Kidney (tissue), 22 donors: ENCODE measurements at places on chromosomes 13 and 19. TPM values are rescaled to one million over a fixed set of nuclear protein-coding genes. Genes with fewer than 3 reads are reported as not detected.

INSL3 gene
- polyA plus RNA-seq: not detected

ARID3A gene
- 5.6 TPM for polyA plus RNA-seq

CYP4F8 gene
- polyA plus RNA-seq: not detected

NTN5 gene
- 0.52 TPM for polyA plus RNA-seq

ZNF700 gene
- 7.2 TPM for polyA plus RNA-seq

LINGO3 gene
- not detected for polyA plus RNA-seq

SMAD9 gene
- polyA plus RNA-seq: 3.5 TPM

ZNF829 gene
- 1.2 TPM for polyA plus RNA-seq

DNA sequence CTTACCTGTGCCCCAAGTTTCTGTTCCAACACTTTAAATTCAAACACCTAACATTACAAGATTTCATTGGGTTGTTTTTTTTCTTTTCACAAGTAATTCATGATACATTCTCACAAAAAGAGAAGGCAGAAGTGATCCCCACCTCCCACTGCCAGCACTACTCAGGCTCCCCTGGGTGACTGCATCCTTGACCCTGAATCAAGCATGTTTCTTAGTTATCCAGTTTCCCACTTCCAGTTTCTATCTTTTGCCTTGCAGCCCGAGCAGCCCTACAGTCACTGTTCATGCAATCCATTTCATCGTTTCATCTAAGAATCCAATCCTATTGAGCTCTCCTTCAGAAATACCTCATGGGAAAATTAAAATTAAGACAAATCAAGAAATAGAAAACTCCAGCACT, 61.4 kb downstream of the RNASEH2B start:
- DNase-seq: no peak

- peak; percentile 43 for DNase-seq
Observed at GRCh38 chr13:110359840-110360301, 52.8 kb downstream of the COL4A2 start.

GRCh38 chr19:58346961-58347929, 6.0 kb downstream of the A1BG start:
- peak; percentile 93 for DNase-seq

DNA sequence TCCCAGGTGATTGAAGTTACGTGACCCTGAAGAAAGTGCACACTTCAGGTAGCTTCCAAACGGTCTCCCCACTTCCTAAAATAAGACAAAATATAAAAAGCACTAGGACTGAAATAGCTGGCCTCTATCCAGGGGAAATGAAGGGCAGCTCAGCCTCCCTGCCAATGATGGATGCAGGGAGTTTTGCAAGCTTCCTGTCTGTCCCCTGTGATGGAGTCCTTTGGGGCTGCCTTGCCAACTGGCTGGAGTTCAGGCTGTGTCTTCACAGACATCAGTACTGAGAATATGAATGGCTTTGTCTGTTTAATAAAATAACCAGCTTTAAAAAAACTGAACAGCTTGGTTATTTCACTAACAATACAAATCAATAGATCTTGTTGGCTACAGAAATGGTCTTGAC, 101.4 kb upstream of the GPR12 start:
- no peak for DNase-seq

DNA sequence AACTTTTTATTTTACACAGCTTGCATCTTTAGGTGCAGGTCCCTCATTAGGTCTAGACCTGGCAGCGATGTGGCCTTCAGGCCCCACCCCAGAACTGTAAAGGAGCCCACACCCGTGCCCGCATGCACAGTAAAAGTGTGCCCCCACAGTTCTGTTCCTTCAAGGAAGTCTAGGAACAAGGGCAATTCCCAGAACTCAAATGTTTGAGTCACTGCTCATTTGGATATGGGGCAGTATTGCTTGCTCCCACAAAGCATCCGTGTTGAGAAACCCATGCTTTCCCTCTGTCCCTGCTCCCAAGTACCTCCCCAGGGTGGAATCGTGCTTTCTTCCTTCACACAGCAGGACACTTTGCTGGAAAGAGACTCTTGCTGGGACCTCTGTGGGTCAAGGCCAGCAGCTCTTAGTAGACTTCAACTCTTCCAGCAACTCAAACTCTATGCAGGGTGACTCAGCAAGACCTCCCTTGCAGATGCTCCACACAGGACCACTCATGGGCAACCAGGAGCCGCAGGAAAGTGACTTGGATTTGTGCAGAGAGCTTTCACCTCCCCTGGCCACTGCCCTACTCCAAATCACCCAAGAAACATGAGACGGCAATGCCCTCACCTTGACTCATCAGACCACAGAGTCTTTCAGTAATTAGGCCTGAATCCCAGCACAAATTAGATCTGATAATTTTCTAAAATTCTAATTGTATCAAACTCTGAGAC, 12.3 kb downstream of the SLC7A1 start:
- DNase-seq: no peak

DNA sequence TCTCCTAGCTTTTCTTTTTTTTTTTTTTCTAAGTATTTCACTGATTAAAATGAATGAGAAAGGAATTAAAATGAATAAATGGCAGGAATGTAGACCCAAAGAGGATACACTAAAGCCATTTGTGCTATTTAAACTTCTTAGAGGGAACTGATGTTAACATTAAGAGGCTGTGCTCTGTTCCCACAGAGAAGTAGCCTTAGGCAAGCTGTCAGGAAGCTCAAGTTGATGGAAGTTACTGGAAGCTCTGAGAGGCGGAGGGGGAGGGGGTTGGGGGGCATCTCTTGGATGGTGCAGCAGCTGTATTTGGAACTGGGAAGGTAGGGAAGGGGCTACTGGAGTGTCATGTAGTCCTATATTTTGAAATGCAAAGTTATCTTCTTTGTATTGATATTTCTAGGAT, 168.2 kb downstream of the DNAJC15 start:
- DNase-seq: no peak

DNA sequence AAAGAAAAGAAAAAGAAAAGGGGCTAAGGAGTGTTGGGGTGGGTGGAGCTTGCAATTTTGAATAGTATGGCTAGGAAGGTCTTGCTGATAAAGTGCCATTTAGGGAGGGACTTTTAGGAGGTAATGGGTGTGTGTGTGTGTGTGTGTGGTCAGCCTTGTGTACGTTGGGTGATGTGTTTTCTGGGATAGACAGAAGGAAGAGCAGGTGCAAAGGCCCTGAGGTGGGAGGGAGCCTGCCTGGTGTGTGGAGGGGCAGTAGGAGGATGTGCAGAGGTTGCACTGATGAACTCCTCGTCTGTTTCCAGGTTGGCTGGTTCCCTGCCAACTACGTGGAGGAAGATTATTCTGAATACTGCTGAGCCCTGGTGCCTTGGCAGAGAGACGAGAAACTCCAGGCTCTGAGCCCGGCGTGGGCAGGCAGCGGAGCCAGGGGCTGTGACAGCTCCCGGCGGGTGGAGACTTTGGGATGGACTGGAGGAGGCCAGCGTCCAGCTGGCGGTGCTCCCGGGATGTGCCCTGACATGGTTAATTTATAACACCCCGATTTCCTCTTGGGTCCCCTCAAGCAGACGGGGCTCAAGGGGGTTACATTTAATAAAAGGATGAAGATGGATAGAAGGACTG, 30.5 kb upstream of the ADGRE1 start:
- no peak for DNase-seq

GRCh38 chr19:1265615-1266128, 3.5 kb upstream of the CIRBP start:
- no peak for DNase-seq

DNA sequence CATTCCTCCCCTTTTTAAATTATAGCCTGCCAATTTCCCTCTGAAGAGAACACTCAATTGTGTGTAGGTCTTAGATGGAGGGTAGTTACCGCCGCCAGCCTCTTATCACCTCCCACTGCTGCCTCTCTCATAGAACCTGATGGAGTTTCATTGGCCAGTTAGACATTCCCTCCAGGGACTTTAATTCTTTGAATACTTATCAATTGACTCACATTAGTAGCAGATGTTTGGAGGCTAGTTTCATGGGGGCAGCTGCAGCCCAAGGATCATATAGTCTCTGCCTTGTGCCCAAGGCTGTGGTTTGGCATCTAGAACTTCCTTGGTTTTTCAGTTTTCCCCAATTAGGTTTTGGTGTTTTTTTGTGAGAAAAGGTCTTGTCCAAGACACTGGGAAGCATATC, 318.9 kb upstream of the HTR2A start:
- no peak for DNase-seq

GRCh38 chr19:2180881-2181632, 17.3 kb downstream of the DOT1L start:
- DNase-seq: no peak

- peak; percentile 58 for DNase-seq
Observed at GRCh38 chr19:33755099-33756035, 41.3 kb upstream of the KCTD15 start.

DNA sequence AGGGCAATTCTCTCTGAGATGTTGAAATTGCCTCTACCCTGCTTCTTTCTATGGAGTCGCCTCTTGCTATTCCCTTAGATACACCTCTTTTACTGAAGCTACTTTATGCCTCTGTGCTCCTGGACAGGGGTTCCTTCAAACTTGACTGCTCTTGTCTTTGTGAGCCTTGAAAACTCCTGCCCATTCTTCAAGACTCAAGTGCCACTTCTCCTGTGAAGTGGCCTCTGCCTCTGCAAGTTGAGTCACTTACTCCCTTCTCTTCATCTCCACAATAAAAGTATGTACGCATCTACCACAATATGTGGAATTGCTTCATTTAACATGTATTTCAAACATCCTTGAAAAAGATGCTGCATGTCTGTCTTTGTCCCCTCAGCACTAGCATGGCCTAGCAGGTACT, 66.0 kb upstream of the TPP2 start:
- DNase-seq: no peak

DNA sequence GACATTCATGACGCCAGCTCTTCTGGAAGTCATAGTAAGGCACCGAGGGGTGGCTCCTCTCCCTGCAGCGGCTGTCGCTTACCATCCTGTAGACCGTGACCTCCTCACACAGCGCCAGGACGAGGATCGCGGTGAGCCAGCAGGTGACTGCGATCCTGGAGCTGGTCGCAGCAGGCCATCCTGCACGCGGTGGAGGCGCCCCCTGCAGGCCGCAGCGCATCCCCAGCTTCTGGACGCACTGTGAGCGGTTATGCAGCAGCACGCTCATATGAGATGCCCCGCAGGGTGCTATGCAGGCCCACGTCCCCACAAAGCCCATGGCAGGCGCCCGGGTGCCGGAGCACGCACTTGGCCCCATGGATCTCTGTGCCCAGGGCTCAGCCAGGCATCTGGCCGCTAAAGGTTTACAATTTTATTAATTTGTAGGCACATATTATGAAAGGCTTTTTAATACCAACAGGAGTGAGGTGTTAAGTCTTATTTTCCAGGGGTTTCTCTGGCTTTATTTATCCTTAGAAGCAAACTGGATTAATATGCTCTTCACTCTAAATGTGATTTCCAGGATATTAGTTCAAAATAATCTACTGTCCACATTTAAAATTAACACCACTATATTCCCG, 35.6 kb upstream of the PSPC1 start:
- peak; percentile 81 for DNase-seq

DNA sequence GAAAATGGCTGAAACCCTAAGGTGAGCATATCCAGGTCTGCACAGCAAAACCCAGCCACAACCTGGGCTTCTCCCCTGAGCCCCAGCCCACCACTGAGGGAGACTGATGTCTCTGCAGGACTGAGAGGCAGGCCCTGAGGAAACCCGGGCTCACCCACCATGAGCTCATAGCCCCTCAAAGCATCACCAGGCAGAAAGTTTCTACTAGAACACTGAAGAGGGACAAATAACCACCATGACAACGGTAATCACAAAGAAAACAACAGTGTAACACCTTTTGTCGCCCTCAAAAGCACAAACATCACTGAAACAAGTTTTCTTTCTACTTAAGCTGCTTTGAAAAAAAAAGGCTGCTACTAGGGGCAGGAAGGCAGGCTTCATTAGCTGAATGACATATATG, 29.8 kb downstream of the TSHZ3 start:
- no peak for DNase-seq

DNA sequence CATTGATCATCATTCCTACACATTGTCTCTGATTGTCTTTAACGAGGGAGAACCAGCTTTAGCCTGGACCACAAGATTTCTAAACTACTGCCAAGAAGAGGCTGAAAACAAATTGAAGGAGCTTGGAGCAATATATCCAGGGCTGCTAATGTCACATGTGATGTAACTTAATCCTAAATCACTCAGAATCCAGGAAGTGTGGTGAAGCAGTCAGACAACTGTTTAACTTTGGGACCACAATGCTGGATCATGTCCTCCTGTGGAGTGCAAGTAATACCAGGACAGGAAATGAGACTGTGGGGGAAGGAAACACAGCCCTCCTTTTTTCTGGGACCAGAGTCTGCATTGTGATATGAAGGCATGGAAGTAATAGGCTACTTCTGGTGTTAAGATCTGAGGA, 430.2 kb downstream of the KCTD12 start:
- peak; percentile 68 for DNase-seq

- DNase-seq: peak; percentile 82
Observed at GRCh38 chr19:38736036-38736412, 8.2 kb downstream of the CAPN12 start.

DNA sequence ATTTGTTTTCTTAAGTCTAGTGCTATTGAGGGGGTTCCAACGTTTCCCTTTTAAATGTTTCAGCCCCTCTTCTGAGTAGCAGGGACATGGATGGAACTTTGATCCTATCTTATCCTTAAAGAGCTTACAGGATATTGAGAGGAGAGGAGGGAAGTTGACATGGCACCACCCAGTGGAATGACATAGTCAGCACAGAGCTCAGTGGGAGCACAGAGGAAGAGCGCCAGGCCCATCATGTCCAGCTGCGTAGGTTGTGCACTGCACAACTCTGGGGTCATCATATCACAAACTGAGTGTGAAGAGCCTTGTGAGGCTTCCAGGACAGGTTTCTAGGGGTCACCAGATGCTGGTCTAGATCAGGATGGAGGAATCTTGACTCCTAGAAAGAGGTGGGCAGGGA, 4.6 kb upstream of the CDC42EP5 start:
- DNase-seq: peak; percentile 6

GRCh38 chr13:20495087-20496023, 30.3 kb downstream of the CRYL1 start:
- peak; percentile 61 for DNase-seq

- DNase-seq: no peak
Observed at GRCh38 chr13:23921451-23921888, 24.2 kb upstream of the C1QTNF9B start.

GRCh38 chr19:41709951-41710645, 1.7 kb downstream of the CEACAM5 start:
- DNase-seq: no peak

- DNase-seq: peak; percentile 55
Observed at GRCh38 chr19:55377356-55378131, 918 bp downstream of the TMEM190 start.

GRCh38 chr19:8536282-8536681, 22.3 kb upstream of the ZNF414 start:
- no peak for DNase-seq

- no peak for DNase-seq
Observed at GRCh38 chr13:92727118-92727517, 499.5 kb upstream of the GPC6 start.

- DNase-seq: no peak
Observed at GRCh38 chr19:30620354-30620753, 248.2 kb downstream of the ZNF536 start.

DNA sequence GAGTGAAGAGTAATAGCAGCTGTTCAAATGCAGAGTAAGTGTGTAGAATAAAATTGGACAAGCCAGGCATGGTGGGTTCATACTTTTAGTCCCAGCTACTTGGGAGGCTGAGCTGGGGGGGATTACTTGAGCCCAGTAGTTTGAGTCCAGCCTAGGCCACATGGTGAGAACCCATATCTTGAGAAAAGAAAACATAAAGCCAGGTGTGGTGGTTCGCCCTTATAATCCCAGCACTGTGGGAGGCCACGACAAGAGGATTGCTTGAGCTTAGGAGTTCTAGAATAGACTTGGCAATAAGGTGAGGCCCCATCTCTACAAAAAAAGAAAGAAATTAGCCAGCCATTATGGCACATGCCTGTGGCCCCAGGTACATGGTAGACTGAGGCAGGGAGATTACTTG, 1241.1 kb downstream of the UQCRFS1 start:
- DNase-seq: no peak
